ENCODE measurements at places on chromosomes 12 and 14.
A peak's percentile ranks its signal among the peaks of the same experiment; 100 is the strongest.

DNA sequence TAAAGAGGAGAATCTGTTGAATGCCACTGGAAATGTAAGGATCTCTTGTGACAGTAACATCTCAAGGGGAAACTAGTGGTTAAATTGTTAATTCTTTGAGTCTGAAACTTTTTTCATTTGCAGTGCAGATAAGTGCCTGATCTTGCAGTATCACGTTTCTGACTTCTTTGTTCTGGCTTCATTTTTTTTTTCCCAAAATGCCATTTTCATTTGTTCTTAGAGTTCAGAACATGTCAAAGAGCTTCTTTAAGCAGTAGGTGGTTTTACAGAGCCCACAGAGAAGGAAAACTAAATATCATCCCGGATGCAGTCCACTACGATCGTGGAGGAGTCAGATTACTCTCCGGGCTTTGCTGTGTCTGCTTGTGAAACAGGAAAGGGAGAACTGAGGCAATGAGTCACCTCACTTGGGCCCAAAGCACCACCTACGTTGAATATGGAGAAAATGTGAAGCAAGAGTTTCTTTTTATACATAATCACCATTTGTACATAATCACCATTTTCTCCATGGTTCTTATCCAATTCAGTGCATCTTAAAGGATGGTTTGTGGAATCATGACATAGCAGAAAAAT, 43.9 kb downstream of the HMGA2 start:
- DNase-seq: no peak

GRCh38 chr14:85310491-85311272, 219.3 kb upstream of the FLRT2 start:
- DNase-seq: no peak

DNA sequence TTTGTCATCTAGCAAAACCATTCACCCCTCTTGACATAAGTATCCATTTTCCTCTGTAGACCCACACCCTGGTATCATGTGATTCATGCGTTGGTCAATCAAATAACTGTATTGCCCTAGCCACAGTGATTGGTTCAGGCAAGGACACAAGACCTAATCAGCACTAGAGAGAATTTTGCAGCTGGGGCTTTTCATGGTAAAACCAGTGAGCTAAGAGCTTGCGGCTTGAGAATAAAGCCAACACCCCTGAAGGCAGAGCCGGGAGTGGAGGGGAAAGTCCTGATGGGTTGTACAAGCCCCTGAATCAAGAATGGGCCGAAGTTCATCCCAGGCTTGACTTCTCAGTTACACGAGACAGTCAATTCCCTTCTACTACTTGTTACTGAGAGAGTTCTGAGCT, 33.2 kb upstream of the LTBP2 start:
- no peak for DNase-seq

DNA sequence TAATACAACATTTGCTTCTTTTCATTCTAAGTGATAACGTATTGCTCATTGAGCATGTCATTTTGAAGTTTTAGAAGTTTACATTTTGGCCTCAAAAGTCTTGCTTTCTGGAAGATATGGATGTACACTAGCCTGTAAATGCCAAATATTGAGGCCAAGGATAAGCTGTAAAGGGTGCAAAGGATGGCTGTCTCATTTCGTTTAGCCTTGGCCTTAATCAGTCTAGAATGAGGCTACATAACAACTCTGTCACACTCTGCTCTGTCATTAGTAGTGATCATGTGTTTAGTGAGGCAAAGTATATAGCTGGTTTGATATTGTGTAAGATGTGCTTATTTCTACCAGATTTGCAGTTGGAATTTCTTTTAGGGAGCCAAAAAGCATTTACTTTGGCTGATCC, 344.5 kb downstream of the TMTC2 start:
- no peak for DNase-seq

DNA sequence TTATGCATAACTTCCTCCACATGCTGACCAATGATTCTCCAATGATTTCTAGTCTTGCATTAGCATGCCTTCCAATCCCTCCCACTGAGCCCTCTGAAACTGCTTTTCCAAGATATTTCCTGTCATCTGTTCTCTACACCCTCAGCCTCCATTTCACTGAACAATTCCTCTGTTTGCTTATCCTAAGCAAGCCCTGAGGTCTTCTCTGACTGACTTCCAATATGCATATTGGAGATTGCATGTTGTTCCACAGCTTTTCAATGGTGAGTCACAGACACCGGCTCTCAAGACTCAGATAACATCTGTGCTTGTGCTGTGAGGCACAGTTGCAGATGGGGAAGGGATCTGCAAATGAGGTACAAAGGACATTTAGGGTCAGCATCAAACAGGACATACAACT, 141.0 kb downstream of the SLC16A7 start:
- peak; percentile 81 for DNase-seq

Measured in muscle of back (tissue), 13 donors.